ENCODE measurements at places on chromosomes 16 and 17.

DNA sequence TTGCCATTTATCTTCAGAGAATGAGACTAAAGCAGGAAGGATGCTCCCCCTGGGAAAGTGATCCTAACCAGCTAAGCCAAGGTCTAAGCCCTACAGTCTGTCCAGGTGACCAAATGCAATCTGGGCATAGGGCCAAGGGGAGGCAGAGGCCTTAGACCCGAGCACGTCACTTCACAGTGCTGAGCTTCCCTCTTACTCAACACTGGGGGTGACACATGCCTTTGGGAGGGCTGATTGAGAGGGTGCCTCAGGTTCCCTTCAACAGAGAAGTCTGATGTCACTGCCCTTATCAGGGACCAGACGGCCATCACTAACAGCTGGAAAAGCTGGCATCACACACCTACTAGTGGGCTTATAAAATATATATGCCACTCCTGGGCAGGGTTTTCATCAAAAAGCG, 4.0 kb downstream of the CIAO2B start:
- no peak for DNase-seq

DNA sequence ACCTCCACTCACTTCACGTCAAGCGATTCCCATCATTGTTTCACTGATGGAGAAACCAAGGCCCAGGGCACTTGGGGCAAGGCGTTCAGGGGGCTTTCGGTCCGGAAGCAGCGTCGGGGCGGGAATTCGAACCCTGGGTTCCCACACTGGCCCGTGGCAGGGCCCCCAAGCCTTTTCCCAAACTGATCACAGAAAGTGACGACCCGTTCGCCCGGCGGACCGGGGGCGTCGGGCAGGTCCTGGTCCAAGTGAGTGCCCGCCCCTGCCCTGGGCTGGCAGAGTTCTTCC, 856 bp upstream of the MON1B start:
- DNase-seq = no peak

- no peak for DNase-seq
Observed at GRCh38 chr16:84823484-84823883, 3.7 kb downstream of the CRISPLD2 start.

DNA sequence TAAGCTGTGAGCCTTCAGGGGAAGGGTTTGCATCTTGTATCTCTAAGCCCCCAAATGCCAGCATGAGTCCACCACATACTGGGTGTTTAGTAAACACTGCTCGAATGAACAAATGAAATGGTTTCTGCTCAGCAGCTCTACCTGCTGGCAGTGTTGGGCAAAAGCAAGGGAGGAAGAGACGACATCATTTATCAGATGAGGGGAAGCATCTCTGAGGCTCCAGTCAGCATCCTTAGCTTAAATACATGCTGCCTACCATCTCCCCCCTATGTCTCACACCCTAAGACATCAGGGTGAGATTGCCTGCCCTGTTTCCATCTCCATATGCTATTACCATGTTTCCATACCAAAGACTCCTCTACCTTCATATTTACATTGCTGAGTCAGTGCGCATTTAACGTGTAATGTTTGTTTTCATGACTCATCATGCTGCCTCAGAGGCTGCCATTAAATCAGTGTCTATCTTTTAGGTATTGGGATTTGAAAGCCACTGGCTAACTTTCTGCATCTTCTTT, 379.8 kb downstream of the UTP18 start:
- DNase-seq = no peak

DNA sequence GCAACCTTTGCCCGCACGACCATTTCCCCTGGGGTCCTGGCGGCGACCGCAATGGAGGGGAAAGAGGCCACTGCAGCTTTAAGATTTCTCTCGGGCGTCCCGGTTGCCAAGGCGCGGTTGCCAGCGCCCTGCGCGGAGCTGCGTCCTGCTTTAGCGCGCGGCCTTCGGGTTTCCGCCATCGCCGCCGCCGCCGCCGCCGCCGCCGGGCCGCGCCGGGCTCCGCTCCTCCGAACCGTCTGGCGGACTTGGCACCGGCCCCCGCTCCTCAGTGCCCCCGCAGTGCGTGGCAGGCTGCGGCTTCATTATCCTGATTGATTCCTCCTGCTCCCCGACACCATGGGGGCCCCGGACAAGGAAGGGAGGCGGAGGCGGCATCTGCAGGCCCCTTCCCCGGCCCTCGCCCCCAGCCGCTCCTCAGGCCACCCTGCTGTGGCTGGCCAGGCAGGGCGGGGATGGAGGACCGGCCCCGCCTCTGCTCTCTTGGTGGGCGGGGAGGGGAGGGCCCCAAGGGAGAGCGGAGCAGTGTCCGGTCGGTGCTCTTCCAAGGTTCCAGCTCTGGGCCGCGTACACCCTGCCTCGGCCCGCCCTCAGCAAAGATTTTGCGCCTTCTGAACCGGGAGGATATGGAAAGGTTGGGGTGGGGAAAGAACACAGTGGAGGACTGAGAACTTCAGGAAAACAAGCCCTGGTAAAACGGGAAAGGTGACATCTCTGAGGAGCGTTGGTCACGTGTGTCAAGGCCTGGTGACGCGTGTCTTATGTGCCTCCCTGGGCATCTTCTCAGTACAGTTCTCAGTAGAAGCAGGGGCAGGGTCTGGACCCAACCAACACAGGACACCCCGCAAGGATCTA, 34.0 kb downstream of the NEUROD2 start:
- peak; percentile 4 for DNase-seq

DNA sequence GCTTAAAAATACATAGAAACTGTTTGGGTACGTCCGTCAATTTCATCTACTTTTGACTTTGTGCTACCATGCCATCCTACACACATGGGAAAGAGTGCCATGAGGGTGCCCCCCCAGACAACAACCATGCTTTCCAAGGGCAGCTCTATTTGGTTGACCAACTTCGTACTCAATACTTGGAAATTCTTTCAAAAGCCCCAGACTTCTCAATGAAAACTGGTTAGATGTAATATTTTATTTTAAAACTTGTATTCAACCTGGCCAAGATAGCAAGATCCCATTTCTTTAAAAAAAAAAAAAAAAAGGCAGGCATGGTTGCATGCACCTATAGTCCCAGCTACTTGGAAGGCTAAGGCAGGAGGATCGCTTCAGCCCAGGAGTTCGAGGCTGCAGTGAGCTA, 98.4 kb downstream of the PARN start:
- DNase-seq = no peak

DNA sequence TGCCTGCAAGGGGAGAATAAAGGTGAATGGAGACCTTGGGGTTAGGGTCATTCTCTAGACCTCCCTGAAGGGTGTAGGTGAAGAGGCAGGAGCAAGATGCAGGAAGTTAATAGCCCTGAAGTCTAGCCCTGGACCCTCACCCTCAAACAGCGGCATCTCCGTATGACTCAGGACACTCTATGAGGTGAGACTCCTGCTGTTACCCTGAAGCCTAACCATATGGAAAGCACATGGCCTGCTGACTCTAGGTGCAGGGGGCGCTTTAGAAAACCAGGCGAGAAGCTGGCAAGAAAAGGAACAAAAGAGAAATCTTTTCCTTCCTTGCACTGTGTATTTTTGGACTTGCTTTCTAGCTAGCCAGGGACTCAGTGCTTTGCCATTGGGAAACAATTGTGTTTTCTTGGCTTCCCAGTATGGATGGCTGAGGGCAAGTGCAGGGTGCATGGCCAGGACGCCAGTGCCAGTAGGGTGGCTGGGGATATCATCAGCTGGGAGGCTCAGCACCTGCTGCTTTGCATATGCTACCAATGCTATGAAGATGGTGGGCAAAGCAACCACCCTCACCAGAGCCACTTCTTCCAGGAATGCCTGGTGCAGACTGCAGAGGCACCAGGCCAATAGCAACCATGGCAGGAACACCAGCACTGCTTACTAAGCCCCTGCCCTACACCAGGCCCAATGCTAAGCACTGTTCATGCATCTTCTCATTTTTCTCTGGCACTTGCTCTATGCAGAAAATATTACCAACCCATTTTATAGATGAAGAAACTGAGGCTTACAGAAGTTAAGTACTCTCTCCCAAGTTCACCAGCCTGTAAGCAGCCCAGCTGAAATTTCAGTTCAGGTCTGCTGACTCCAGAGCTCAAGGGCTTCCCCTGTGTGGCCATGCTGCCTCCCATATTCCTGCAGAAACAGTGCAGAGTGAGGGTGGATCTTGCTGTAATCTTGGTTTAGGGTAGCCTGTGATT, 425.1 kb downstream of the SLC39A11 start:
- no peak for DNase-seq

DNA sequence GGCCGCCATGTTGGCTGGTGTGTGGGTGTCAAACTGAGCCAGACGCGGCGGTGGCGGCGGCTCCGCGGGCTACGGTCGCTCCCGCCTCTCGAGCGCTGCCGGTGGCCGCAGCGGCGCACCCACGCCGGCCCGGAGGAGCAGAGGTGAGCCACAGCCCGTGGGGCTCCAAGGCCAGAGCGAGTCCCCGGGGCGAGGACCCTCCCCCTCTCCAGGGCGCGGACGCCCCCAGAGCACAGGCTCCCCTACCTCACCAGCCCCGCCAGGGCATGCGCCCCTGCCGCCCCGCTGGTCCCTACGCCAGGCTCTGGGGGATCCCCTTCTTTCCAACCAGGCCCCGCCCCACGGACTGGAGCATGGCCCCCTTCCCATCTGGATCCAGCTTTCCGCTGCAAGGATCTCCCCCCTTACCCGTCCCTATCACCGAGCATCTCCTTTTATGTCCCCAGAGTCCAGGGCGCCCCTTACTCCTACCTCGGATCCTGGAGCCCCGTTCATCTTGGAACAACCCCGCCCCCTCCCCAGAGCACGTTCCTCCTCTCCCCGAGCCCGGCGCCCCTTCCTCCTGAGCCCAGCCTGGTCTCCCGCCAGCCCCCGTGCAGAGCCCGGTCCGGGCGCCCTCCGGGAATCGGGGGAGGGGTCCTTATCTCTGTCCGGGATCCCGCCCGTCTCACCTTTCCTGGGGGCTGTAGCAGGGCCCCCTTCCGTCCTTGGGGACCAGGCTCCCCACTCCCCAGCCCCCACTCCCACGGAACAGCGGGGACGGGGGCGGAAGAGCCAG, 412 bp downstream of the EPN2 start:
- no peak for DNase-seq

DNA sequence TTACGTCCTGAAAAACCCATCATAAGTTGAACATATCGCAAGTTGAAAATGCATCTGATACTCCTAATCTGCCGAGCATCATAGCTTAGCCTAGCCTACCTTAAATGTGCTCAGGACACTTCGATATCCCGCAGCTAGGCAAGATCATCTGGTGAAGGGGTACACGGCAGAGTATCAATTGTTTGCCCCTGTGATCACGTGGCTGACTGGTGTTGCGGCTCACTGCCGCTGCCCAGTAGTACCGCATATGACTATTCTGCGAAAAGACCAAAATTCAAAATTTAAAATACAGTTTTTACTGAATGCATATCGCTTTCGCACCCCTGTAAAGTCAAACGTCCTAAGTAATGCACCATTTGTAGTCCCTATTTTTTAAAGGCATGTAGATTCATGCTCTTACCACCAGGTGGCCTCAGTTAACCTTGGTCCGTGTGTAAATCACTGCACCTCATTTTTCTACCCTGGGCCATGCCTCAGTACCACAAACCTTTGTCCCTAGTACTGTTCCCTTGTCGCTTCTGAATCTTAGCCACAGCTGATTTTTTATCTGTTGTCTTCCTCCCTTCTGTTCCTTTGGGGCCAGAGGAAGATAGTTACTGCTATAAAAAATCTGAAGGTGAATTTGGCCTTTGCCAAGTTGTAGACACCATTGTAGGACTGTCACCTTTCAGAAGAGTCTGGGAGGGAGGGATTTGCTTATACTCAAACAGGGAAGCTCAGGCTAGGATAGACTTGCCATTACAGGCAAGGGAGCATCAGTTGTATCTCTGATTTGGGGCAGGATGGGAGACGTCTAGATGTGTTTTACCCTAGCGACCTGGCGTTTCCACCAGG, 34.4 kb downstream of the WWP2 start:
- DNase-seq = no peak

- DNase-seq = no peak
Observed at GRCh38 chr17:33750943-33751701, 458.0 kb upstream of the ASIC2 start.

- no peak for DNase-seq
Observed at GRCh38 chr16:77437859-77438258, 3.0 kb upstream of the ADAMTS18 start.

DNA sequence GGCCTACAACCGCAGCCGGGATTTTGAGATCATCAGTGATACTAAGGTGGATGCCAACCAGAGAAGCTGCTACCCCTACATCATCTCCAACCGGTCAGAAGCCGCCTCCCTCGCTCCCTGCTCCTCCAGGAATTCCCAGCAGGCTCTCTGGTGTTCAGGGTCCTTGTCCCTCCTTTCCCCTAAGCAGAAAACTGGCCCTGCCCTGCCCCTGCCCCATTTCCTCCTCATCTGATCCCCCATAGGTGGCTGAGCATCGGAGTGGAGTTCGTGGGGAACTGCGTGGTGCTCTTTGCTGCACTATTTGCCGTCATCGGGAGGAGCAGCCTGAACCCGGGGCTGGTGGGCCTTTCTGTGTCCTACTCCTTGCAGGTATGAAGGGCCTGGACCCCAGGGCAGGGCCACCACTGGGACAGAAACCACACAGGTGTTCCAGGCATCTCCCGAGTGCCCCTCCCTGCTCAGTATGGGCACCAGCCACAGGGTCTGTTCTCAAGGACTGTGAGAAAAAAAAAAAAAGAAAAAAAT, 29.8 kb downstream of the ANKRD40 start:
- no peak for DNase-seq

- DNase-seq = no peak
Observed at GRCh38 chr17:57152967-57153528, 68.0 kb downstream of the AKAP1 start.

DNA sequence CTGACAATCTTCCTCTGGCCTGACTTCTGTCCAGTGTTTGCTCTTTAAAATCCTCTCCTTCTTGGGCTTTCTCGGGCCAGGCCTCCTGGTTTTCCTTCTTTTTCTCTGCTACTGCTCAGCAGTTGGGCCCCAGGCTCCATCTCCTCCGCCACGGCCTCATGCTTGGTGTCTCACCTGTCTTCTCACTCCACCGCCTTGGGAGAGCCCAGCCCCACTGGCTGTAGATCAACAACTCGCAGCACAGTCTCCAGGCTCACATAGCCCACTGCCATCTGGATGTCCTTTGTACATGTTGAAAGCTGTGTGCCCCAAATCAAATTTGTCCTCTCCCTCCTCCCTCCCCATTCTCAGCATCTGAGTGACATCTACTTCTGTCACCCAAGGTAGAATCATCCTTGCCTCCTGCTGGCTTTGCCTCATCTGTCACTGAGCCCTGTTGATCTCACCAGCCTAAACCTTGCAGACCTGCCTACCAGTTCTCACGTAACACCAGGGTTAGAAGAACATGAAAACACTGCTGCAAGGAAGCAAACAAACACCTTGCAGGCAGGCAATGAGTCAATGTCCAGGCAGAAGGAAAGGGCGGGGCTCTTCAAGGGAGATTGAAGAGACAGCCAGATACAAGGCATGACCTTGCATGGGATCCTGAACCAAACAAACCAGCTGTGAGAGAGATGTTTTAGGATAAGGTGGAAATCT, 103.2 kb upstream of the SMURF2 start:
- DNase-seq = no peak

GRCh38 chr17:71461498-71462169, 659.2 kb upstream of the SOX9 start:
- DNase-seq = no peak

DNA sequence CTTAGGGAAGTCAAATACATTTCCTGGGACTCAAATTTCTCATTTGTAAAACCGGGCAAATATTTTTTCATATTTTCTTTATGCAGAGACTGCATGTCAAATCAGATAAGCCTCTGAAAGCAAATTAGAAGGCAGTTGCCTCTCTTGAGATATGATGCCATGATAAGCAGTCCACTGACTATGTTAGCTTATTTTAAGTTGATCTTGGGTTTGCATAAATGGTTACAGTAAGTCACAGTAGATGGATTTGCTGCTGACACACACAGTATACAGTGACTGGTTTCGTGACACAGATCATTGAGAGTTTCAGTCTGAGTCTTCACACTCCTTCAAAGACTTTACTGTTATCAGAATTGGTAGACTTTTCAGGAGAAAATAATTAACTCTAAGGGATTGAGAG, 927.6 kb upstream of the CDH8 start:
- no peak for DNase-seq
